ENCODE measurements at places on chromosomes 3 and 15.

DNA sequence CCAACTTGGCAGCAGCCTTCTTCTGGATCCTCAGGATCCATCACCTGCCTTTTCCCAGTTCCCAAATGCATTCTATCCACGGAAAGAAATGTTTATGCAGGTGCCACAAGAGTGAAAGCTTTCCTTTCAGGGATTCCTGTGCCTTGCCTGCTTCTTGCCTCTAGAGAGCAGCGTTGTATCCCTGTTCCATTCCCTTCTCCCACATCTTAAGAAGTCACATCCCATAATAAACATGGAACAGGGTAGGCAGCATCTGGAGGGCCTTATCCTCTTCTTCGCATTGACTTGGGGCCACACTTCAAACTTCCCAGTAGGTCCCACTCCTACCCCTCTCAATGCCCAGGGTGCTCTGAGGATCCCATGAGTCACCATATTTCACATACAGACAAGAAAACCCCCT, 72.7 kb upstream of the DCLK3 start:
- DNase-seq: no peak

GRCh38 chr15:74832826-74833225, 6.4 kb downstream of the CPLX3 start:
- no peak for DNase-seq

GRCh38 chr15:36403351-36403750, 176.1 kb upstream of the CDIN1 start:
- DNase-seq: no peak

DNA sequence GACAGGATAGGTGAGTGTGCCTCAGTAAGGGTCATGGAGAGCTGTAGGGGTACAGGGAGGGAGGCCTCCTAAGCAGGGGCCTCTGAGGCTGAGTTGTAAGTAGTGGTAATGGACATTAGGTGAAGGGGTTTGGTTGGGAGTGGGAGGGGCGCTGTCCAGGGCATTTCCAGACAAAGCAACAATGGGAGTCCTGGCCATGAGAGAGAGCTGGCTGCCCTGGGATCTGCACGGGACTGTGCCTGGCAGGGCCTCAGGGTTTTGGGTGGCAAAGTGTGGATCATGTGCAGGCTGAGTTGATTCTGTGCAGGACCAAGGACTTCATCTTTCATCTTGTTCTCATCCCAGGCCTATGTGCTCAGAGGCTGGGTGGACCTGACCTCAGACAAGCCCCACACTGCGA, 4.6 kb downstream of the TTC21A start:
- DNase-seq: no peak

DNA sequence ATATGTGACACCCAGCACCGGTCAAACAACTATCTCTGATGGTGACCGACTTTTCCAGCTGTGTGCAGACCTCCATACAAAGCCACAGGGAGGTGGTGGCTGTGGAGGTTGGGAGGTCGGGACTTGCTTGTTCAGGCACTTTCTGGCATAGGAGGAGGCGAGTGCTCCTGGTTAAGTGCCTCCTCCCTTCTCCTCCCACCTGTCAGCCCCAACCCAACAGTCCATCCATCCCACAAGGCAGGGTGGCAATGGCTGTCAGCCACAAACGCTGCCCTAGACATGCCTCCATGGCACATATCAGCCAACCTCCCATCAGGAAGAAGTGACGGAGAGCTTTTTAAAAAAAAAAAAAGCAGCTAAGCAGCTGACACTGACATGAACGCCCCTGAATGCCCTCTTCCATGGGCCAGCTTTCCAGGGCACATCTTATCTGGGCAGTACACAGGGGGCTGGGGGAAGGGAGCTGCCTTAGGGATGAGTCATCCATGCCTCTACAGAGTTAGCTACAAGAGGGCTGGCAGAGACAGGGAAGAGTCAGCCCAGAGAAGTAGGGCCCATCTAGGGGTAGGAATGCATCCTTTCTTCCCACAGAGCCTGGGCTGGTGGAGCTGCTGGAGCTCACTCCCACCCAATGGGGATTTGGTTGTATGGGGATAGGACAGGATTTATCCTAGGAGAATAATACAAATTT, 41.2 kb downstream of the CCDC12 start:
- DNase-seq: no peak

GRCh38 chr3:194117104-194117845, 18.7 kb upstream of the HES1 start:
- no peak for DNase-seq

GRCh38 chr3:23106666-23107065, 96.5 kb upstream of the UBE2E2 start:
- DNase-seq: no peak

DNA sequence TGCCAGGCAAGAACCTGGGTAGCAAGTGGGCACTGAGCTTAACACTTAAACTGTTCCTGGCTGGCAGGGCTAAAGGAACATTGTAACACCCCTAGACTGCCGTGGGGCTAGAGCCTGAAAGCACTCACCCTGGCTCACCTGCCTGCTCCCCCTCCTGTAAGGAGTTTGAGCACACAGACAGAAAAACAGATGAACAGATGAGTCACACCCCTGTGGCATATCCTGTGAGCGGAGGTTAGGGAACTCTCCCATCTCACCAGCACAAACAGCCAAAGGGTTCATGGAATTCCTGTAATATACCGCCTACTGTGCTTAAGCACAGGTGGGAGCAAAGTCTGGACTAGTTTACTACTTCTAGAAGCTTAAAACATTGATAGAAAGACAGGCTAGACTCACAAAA, 300.1 kb downstream of the ROBO1 start:
- no peak for DNase-seq

GRCh38 chr3:107063351-107063750, 313.9 kb upstream of the CCDC54 start:
- no peak for DNase-seq

DNA sequence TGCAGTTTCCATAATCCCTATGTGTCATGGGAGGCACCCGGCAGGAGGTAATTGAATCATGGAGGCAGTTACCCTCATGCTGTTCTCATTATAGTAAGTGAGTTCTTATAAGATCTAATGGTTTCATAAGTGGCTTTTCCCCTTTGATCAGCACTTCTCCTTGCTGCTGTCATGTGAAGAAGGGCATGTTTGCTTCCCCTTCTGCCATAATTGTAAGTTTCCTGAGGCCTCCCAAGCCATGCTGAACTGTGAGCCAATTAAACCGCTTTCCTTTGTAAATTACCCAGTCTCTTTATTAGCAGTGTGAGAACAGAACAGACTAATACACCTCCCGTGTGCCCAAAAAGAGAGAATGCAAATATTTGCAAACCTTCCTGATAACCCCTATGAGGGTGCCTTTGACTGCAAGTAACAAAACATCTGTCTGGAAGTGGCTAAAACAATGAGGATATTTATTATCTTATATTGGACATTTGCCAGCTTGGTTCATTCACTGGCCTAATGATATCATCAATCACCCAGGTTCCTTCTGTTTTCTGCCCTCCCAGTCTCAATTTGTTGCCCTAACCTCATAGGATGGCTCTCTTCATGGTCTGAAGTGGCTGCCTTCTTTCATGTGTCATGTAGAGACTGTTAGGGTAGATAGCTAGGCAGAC, 68.7 kb downstream of the BHLHE40 start:
- DNase-seq: no peak

- DNase-seq: no peak
These were observed 47.8 kb downstream of the GPD1L start for GRCh38 chr3:32154205-32154579.

- DNase-seq: no peak
These were observed 104.7 kb downstream of the PGPEP1L start for GRCh38 chr15:98902931-98903330.

DNA sequence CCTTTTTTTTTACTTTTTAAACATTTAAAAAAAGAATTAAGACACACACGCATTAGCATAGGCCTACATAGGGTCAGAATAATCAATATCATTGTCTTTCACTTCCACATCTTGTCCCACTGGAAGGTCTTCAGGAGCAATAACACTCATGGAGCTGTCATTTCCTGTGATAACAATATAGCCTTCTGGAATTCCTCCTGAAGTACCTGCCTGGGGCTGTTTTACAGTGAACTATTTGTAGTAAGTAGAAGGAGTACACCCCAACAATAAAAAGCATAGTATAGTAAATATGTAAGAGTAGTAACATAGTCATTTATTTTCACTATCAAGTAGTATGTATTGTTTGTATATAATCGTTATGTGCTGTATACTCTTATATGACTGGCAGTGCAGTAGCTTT, 19.5 kb upstream of the CLDN18 start:
- DNase-seq: no peak

- DNase-seq: no peak
These were observed 5.5 kb downstream of the AP3S2 start for GRCh38 chr15:89888214-89888804.
